ENCODE measurements at places on chromosomes 12 and 14.

GRCh38 chr12:71810921-71811320, 28.6 kb upstream of the TBC1D15 start:
- DNase-seq, result no peak

DNA sequence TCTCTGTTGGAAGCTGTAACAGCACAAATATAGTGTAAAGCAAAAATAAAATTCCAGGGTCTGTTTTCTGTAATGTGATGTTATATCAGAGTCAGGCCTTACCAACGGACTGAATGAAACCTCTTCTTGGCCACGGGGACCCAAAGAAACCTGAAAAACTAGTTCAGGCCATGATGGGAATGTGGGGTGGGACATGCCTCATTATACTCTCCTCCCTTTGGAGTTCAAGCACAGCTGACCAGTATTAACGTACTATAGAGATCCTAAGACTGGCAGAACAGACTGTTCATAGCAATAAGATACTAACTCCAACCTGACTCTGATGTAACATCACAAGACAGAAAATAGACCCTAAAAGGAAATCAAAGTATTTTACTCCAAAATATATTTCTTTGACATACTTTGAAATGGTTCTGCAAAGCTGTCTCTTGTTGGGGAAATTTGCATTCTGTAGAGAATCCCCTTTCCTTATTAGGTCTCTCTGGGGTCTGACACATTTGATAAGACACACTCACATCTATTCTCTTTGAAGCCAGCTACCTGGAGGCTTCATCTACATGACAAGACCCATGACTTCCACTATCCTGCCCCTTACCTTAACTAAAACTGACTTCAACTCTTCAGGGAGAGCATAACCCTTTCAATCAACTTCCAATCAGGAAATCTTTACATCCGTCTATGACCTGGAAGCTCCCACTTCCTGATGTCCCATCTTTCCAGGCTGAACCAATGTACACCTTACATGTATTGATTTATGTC, 444.6 kb downstream of the SOX5 start:
- DNase-seq, result no peak

DNA sequence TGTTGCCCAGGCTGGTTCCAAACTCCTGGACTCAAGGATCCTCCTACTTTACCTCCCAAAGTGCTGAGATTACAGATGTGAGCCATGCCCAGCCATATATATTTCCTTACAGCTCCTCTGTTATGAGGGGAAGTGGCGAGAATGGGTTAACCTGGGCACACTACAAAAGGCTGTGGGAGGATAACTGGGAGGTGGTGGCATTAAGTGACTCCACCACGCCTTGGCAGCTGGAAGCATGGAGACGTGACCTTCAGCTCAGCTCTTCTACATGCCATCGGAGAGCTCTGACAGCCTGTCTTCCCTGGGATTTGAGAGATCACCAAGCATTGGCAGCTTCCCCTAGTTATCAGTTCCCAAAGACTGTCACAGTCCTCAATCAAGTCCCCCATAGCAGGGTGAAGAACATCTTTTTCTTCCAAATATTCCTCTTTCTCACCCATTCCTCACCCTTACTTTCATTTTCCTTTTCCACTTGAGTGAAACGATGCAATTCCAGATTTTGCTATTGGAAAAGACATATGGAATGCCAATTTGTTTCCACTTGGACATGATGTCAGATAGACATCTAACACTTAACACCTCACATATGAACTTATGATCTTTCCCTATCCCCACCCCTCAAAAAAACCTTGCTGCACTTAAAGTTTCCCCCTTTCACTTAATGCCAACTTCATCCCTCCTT, 48.5 kb downstream of the PHLDA1 start:
- no peak for DNase-seq

DNA sequence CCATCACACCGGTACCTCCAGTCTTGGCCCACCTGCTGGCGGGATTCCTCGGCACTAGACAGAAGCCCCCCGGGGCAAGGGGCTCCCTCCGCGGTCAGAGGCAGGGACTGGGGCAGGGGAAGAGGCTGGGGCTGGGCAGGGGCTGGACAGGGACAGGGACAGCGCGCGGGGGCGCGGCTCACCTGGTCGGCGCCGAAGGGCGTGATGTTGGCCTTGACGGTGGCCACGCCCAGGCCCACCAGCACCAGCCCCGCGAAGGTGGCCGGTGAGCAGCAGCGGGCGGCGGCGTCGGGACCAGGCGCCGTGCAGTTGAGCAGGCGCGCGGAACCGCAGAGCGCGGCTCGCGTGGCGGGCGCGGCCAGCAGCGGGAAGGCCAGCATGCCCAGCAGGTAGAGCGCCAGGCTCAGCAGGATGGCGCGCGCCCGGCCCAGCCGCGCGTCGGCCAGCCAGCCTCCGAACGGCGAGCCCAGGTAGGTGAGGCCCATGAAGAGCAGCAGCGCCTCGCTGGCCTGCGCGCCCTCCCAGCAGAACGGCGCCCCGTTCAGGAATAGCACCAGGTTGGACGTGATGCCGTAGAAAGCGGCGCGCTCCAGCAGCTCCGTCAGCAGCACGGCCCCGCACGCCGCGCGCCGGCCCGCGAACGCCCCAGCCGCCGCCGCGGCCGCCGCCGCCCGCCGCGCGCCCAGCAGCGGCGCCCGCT, 392 bp downstream of the SLC15A4 start:
- no peak for DNase-seq

GRCh38 chr14:104363891-104364760, 215.4 kb upstream of the C14orf180 start:
- no peak for DNase-seq

DNA sequence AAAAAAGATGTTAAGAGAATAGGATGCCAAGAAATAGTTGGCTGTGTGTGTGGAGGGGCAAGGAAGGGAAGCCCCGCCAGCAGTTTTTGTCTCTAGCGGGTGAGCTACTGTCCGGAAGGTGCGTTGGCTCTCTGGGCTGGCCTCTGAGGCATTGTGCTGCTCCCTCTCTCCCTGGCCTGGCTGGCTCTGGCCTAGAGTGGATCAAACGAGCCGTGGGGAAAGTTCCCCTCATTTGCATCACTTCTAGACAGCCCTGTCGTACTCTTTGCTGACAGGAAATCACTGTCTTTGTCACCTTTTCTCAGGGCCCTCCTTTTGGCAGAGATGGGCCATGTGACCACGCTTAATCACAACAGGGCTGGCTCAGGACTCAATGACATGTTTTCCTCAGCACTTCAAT, 236.1 kb upstream of the NPAS3 start:
- DNase-seq, result no peak

DNA sequence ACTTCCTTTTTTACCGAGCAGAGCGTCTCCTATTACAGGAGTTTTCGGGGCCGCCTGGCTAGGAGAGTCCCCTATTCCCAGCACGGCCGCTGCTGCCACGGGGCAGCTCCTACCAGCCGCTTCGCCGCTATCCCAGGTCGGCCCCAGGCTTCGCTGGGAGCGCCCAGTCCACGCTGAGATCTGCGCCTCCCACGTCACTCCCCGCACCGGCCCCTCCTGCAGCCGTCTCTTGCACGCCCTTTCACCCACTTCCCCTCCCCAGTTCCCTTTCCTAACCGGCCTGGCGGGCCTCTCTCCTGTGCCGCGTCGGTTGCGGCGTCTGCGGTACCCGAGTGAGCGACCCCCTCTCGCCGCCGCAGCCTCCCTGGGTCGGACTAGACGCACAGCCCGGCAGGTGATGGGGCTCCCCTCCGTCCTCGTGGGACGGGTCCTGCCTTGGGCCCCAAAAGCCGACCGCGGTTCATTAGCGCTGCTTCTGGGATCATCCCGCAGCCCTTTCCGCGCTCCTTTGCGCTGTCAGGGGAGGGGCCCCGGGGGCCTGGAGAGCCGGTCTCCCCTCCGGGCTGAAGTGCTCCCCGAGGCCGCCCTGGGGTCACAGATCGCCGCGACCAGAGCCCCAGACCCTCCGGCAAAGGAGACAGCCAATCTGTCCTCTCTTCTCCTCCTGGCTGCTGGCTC, 1318.4 kb downstream of the TMEM121 start:
- DNase-seq, result no peak

GRCh38 chr14:38404616-38405015, 148.7 kb upstream of the CLEC14A start:
- no peak for DNase-seq

- no peak for DNase-seq
Observed at GRCh38 chr14:71322655-71323250, 415.5 kb downstream of the PCNX1 start.

- DNase-seq, result no peak
Observed at GRCh38 chr12:12859690-12860089, 31.7 kb upstream of the GPRC5A start.

GRCh38 chr12:51914034-51914923, 7.0 kb downstream of the ACVRL1 start:
- DNase-seq, result no peak

GRCh38 chr12:120702637-120703036, 7.6 kb upstream of the UNC119B start:
- DNase-seq, result no peak

DNA sequence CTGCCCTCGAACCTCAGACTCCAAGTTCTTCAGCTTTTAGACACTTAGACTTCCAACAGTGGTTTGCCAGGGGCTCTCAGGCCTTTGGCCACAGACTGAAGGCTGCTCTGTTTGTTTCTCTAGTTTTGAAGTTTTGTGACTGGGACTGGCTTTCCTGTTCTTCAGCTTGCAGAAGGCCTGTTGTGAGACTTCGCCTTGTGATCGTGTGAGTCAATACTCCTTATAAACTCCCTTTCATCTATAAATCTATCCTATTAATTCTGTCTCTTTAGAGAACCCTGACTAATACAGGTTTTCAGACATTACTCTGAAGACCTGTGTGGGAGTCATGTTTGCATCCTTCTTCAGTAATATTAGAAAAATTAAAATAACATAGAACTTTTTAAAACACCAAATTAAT, 289.1 kb downstream of the RMST start:
- no peak for DNase-seq

DNA sequence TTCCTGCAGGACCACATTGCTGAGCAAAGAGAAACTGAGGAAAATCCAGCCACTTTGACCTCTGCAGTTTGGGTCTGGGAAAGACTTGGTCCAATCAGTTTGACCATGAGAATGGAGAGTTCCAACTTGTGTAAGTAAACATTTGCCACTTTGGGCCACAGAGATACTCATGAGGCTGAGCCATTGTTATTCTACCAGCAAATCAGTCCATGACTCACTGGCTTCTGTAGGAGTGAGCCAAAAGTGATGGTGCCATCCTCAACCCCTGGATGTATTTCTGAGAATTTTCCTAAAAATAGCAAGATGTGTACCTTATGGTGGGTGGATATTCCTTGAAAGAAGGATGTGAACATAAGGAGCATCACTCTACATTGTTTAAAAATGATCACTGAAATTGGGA, 192.9 kb upstream of the OR4E1 start:
- DNase-seq, result no peak

DNA sequence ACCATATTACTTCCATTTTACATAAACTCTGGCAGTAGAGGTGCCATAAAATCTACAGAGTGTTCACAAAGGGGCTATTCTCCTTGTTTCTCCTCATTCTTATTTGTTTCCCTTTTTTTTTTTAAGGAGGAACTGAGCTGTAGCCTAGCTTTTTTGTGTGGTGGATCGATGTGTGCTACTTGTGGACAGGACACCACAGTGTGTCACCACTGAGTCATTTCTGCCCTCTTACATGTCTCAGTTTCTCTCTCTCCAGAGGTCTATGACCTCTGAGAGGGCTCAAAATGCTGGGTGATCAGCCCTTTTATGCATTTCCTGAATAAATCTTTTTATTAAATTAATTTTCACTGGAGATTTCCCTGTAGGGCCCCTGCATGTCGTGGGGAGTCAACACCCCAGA, 370.2 kb downstream of the ADGRD1 start:
- no peak for DNase-seq

DNA sequence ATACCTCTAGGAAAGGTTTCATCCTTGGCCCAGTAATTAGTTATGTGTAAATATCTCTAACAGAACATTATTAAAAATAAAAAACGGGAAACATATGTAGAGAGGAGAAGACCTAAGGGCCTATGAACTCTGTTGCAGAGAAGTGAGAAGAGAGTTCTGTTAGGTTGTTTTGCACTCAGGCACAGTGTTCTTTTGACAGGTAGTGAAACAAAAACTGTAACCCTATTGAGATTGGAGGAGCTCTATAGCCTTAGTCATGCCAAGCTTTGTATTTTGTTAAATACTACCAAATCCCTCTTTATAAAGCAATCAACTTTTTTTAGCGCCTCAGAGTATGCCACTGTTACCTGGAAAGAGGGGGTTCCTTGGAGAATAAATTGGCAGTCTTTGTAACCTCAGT, 77.6 kb downstream of the CNTN1 start:
- DNase-seq, result no peak

- no peak for DNase-seq
Observed at GRCh38 chr14:71574976-71575375, 357.3 kb upstream of the RGS6 start.

GRCh38 chr14:29743531-29743930, 184.1 kb downstream of the PRKD1 start:
- DNase-seq, result no peak

- no peak for DNase-seq
Observed at GRCh38 chr14:52279408-52279807, 11.9 kb downstream of the PTGDR start.

- no peak for DNase-seq
Observed at GRCh38 chr14:36928432-36928831, 244.0 kb downstream of the SLC25A21 start.

DNA sequence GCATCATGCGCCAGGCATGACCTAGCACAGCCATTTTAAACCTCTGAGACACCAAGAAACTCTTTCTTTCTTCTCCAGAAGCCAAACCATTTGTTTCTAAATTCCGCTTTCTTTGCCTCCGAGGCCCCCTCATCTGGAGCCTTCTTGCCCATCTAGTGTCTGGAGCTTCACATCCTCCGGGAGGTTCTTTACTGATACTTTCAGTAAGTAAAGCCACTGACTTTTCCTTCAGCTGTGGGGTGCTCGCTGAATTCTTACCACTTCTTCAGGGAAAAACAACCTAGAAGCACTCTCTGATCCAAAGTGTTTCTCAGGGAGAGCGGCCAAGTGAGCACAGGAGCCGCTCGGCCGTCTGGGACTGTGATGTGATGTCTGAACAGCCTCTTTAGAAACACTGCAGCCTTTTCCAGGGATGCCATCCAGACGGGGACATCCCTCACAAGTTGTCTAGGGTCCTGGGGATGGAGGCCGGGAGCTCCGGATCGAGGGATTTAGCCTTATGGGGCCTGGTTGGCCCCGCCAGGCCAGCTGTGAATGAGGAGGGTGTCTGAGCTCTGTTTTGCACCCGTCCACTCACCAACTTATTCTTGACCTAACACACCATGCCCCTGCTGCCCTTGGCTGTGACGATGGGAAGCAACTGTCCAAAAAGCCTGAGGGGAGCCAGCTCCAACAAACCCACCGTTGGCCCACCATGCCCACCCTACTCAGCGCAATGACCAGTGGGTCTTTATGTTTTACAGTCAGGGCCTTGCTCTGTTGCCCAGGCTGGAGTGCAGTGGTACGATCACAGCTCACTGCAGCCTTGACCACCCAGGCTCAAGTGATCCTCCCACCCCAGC, 160.6 kb downstream of the ZFP36L1 start:
- no peak for DNase-seq

- no peak for DNase-seq
Observed at GRCh38 chr14:96816281-96816680, 19.1 kb downstream of the VRK1 start.

Measured in NCI-H1417 treated with DMSO at 0.1 percent for 48 hours (cell line).